ENCODE measurements at places on chromosomes 16 and 17.

- DNase-seq: no peak
Measured at GRCh38 chr16:5479926-5480325, 382.3 kb upstream of the EEF2KMT start.

GRCh38 chr17:59067756-59068155, 38.9 kb downstream of the TRIM37 start:
- DNase-seq: no peak

- DNase-seq: no peak
Measured at GRCh38 chr17:76050538-76051467, 21.5 kb downstream of the SRP68 start.

- DNase-seq: peak; percentile 90
Measured at GRCh38 chr17:48636177-48637018, 10.2 kb upstream of the HOXB9 start.
